Suppressor macrophage treated with lipopolysaccharide for 1 hour (primary cell): ENCODE measurements at places on chromosomes 6 and 20.

- DNase-seq, result no peak
These were observed 7.1 kb downstream of the PLEKHG1 start for GRCh38 chr6:150606647-150607328.

DNA sequence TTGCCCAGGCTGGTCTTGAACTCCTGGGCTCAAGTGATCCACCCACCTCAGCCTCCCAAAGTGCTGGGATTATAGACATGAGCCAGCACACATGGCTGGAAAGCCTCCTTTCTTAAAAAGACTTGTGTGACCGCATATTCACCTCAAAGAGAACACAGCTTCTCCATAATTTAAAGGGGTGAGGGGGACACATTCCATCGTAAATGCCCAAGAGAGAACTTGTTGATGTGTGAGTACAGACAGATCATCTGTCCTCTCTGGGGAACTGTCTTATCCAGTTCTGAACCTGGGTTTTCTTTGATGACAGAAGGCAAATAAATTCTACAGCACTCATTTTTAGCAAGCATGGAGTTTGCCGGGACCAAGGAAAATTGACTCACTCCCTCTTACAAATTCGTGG lies 47.2 kb downstream of the NFATC2 start:
- no peak for DNase-seq

DNA sequence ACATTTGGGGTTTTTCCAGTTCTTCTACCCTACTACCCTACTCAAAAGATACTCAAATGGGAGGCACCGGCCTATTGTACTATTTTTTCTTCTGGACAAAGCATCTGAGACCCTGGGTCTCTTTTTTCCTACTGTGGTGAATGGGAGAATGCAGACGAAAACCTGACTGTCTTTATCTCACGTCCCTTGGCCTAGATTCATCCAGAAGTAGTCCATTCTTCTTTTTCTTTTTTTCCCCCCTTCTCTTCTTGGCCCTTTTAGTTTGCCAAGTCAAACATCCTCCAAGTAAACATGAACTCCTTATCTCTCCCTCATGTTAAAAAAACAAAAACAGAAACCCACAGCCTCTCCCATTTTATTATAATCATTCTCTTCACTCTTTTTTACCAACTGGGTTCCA lies 8.7 kb upstream of the ILRUN start:
- DNase-seq, result no peak

- DNase-seq, result peak; percentile 79
These were observed 2.7 kb downstream of the ITCH start for GRCh38 chr20:34365765-34366213.

DNA sequence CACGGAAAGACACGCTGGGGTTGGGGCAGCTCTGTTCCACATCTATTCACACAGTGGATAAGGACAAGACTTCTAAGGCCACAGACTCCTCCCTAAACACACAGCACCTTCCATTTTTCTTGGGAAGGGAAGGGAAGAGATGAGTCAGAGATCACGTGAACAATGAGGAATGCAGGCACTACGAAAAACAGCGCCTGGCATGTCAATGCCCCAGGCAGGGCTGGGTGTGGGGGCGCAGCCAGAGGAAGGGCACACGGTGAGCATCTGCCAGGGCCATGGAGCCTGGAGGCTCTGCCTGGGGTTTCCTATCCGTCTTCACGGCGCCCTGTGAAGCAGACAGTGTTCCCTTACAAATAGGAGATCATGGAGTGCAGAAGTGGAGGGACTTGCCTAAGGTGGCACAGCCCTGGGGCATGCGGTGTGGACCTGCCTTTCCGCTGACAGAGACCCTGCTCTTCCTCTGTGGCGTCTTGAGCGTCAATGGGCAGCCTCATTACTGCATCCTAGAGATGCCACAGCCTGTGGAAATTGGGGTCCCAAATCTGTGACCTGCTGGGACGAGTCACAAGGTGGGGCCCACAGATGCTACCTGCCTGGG lies 15.4 kb downstream of the UNC93A start:
- DNase-seq, result no peak

- DNase-seq, result no peak
These were observed 20.4 kb downstream of the MAFB start for GRCh38 chr20:40668449-40669228.

DNA sequence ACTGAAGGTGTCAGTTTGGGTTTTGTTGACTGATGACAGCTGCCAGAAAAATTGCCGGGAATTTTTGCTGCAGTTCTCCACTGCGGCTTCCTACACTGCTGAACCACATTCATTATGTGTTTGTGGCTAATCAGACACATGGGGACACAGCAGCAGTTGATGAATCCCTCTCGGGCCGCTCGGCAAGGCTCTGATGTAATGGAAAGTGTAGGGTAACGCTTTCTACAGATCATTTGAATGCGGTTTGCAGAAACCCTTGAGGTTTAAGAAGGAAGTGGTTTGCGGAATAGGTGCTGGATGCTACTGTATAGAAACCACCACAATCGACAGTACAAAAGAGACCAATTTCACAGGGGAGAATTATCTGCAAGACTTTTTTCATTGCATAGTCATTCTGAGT lies 138.7 kb upstream of the SASH1 start:
- peak; percentile 82 for DNase-seq

DNA sequence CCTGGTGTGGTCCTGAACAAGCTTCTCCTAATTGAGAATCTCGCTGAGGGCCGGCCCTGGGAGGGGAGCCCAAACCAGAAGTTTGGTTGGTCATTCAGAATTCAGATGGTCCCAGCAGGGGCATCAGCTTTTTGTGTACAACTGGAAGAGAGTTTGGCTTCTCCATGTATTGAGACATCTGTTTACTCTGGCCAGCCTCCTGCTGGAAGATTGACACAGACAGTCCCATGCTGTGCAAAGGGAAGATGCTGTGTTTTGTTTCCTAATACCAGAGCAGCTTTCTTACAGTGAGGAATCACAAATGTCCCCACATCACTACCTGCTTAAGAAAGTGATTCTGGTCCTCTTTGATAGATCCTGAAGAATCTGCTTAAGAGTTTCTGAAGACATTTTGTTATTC lies 97.8 kb downstream of the PLEKHG1 start:
- no peak for DNase-seq

DNA sequence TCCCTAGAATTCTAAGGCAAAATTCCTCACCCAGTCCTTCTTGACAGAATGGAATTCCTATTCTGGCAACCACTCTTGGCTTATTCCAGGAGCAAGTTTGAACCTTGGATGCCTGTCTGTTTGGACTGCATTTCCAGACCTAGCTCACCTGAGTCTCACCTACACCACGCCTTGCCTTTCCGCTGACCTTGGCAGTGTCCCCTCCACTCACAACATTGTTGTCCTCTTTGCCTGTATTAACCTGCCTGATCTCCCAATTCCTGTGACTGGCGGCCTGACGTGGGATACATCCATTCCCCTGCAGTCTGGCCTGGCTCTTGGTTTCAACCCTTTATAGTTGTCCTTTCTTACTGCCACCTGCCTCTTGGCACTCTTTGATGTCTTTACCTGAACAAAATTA lies 281.4 kb upstream of the SOX4 start:
- no peak for DNase-seq

GRCh38 chr6:113734982-113735381 lies 122.2 kb upstream of the MARCKS start:
- peak; percentile 81 for DNase-seq
